KBM-7 (cell line): ENCODE measurements at places on chromosomes 1 and 21.

- DNase-seq = no peak
Measured at GRCh38 chr1:201062511-201063091, 39.1 kb upstream of the KIF21B start.

DNA sequence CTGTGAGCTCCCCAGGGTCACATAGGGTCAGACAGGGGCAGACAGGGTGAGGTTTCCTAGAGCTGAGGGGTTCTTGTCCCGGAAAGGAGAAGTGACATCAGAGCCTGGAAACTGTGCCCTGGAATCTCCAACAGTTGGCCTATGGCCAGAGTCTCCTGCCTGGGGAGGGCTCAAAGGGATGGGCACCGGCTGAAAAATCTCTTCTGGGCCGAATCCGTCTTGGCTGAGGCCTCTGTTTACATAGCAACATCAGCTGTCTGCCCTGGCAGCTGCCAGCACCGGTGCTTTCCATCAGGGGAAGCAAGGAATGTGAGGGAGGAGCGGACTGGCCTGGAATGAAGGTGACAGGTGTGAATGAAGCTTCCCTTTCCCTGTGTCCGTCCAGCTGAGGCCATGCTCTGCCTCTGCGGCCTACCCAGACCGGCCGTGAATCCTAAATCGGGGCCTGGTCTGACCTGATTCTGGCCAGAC, 30.7 kb downstream of the VASH2 start:
- DNase-seq = no peak

DNA sequence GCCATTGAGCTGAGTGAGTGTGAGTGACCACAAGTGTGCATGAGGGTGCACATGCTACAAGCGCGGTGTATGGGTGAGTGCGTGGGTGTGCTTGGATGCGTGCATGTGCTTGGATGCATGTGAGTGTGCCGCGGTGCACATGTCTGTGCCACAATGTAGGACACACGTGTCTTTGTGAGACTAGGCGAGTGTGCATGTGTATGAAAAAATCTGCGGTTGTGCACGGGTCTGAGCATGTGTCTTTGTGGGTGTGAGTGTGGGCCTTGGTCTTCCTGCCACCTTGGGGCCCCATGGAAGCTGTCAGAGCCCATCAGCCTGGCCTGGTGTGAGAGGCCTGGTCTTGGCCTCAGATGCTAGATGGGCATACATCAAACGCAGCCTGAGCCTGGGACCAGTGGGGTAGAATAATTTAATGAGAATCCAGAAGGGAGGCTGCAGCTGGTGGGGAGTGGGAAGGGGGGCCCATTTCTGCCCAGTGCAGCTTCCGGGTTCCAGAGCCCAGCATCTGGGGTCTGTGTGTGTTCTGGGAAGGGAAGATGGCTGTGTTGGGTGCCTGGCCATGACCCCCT, 103.9 kb upstream of the SLC2A1 start:
- DNase-seq = no peak

GRCh38 chr1:214515544-214516433, 35.6 kb downstream of the PTPN14 start:
- DNase-seq = no peak

GRCh38 chr1:17113963-17114362, 5.3 kb downstream of the PADI2 start:
- DNase-seq = no peak

DNA sequence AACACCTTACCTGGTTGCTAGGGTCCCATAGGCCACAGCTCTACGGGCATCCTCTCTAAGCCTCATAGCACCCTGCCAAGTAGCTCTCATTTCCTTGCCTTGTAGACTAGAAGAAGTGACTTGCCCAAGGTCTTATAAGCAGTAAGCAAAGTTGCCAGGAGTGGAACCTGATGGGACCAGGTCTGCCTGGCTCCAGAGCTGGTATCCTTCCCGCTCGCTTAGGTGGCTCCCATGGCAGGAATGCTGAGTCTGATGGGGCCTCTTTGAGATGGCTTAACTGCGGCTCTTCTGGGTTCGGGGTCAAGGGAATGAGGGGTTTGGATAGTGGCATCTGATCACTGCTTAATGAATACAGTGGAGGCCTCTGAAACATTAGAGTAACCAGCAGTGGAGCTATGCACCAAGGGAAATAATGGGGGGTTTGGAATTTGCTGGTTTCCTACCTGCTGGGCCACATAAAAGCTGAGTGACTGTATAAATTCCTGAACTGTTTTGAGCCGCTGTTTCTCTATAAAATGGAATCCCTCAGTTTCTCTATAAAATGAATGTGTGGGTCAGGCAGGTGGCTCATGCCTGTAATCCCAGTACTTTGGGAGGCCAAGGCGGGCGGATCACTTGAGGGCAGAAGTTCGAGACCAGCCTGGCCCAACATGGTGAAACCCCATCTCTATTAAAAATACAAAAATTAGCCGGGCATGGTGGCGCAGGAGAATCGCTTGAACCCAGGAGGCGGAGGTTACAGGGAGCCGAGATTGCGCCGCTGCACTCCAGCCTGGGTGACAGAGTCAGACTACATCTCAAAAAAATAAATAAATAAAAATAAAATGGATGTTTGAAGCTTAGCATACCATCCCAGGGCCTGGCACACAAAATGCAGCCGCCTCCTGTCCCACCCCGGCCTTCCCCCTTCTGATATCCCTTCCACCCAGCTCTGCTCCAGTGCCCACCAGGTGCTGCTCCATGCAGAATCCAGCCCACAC, 12.4 kb downstream of the FAM151A start:
- no peak for DNase-seq

DNA sequence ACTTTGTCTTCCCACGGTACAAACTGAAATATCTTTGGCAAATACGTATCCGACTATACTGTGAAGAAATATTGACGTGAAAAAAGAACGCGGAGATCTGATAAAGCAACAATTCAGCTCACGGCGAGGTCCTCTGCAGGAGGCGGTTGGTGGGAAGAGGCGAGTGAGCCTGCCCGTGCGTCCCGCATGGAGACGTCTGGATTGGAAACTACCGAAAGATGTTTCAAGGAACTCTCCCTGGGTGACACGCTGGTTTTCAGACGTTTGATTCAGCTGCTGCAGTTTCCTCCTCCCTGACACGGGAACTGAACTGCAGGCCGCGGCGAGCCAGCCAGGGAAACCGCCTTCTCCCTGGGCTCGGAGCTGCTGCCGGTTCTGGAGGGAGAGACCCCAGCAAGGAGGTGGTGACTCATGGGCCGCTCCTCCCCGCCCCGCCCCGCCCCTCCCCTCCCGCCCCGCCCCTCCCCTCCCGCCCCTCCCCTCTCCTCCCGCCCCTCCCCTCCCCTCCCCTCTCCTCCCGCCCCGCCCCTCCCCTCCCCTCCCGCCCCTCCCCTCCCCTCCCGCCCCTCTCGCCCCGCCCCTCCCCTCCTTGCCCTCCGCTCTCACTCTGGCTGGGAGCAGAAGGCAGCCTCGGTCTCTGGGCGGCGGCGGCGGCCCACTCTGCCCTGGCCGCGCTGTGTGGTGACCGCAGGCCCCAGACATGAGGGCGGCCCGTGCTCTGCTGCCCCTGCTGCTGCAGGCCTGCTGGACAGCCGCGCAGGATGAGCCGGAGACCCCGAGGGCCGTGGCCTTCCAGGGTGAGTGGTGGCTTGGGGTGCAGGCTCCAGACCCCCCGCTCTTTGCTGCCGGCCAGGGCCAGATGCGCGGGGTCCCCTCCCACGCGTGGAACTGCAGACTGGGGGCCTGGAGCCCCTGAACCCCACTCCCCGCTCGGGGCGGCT, at the start of gene COL6A1:
Gene COL6A1 (plus strand): TSS at position 620 of the 941 bp plus-strand sequence. CDS start 81 bp downstream, at position 701.
- peak; percentile 86 for DNase-seq
